ENCODE measurements at places on chromosomes 5 and 9.

- no peak for DNase-seq
These were observed 11.7 kb downstream of the OR13J1 start for GRCh38 chr9:35858458-35858857.

- no peak for DNase-seq
These were observed 28.4 kb downstream of the SV2C start for GRCh38 chr5:76111477-76112174.

DNA sequence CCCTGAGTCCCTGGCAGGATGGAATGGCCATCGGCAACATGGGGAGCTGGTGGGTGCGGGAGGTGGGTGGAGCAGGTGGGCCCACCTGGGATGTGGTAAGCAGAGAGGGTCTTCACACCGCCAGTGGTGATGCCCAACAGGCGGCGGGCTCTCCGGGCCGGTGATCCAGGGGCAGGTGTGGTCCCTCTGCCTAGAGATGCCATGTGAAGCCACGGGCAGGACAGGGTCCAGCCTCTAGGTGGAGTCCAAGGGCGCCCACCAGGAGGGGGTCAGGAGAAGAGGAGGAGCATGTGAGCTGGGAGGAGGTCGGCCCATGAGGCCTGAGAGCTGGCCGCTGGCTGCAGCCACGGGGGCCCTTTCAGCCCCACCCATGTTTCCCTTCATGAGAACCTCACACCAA, 221.1 kb downstream of the FANCC start:
- no peak for DNase-seq

DNA sequence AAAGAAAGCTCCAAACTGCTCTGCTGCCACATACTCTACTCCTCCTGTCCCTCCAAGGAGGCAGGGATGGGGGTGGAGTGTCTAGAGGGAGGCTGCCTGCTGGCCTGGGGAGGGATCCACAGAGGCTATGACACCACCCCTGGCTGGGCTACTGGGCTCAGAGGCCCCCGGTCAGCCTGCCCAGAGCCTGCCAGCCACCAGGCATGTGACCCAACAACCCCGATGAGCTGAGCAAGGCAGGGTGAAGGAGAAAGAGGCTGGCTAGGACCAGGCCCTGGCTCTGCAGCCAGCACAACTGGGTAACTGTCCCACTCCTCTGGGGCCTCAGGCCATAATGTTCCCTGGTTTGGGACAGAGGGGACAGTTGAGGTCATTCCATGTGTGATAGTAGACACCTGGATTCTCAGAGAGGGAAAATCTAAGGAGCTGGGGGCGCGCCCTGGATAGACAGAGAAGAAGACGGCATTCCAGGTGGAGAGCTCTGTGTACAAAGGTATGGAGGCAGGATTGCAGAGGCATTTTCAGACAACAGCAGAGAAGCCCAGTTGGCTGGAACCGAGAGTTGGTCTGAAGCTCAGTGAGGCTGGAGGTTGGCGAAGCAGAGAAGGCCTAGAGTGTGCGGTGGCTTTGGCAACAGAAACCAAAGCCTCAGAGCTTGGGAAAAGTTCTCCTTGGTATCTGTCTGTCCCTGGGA, 33.8 kb upstream of the IL17B start:
- DNase-seq: no peak

GRCh38 chr5:13325765-13326164, 618.7 kb downstream of the DNAH5 start:
- DNase-seq: no peak

GRCh38 chr9:72586388-72587130, 65.2 kb downstream of the TMC1 start:
- DNase-seq: peak; percentile 95

GRCh38 chr9:110835404-110835803, 166.8 kb downstream of the MUSK start:
- DNase-seq: no peak

DNA sequence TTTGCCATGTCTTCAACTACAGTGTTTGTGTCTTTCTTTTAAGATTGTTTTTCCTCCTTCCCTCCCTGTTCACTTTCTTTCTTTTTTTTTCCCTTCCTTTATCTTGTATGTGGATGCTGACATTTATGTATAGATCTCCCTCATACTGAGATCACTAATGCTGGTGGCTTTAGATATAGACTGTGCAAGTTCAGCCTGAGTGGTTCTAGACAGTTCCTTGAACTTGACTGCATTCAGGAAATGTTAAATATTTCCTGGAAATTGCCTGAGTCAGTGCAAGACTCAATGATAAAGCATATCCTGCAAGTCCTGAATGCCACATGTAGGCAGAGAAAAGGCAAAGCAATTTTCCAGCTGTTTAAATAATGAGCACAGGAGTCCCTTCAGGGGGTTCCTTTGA, 182.5 kb upstream of the NR3C1 start:
- DNase-seq: no peak

GRCh38 chr5:53089481-53089991, 20.0 kb downstream of the MOCS2 start:
- DNase-seq: no peak

DNA sequence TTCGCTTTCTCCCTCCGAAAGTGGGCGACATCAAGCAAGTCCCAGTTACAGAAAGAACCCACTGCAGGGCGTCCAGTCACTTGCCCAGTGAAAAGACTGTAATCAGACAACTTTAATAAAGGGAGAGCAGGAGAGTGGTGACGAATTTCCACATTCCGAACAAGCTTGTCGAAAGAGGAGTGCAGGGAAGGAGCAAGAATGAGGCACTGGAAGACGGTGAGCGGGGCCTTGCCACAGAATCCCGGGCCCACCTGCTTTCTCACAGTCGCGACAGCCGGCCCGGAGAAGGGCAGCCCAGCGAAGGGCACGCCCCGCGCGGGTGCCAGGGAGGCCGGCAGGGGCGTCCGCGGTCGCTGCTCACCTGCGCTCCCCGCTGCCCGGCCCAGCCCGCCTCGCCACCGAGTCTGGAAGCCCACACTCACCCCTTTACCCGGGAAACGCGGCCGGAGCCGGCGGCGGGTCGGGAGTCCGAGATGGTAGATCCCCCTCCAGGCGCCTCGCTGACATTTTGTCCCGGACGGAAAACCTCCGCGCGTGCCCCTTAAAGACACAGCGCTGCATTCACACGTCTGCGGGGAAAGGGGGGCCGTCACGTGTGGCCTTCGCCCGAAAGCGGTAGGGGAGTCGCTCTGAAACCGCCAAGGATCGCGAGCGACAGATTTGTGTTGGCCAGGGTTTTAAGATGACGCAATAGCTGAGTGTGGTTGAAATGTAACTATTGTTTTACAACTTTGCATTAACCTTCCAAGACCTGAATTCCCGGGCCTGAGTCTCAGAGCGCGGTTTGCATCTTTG, at the start of gene ZBED3:
ZBED3 (minus strand) TSS at position 597 of the 795 bp plus-strand sequence. CDS start 9,407 bp downstream, outside the sequence.
- DNase-seq: peak; percentile 33

GRCh38 chr5:54390539-54391031, 64.9 kb upstream of the HSPB3 start:
- no peak for DNase-seq

DNA sequence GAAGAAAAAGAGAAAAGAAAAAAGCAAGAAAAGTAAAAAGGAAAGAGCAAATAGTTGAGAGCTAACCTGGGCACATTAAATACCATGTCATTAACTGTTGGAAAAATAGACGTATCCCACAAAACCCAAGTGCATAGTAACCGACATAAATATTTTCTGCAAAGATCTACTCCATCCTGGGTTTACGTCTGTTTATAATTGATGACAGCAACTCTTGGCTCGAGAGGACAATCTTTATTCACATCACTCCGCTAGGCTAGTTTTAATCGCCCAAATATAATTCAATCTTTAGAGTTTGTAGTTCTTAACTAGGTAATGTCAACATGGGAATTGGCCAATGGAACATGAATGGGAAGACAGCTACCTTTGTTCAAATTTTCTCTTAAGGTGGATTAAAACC, 321.7 kb upstream of the TNC start:
- DNase-seq: no peak

- DNase-seq: no peak
These were observed 1.3 kb downstream of the TCF7 start for GRCh38 chr5:134115806-134116175.

- no peak for DNase-seq
These were observed 14.4 kb downstream of the ADAMTS19 start for GRCh38 chr5:129474544-129474943.

DNA sequence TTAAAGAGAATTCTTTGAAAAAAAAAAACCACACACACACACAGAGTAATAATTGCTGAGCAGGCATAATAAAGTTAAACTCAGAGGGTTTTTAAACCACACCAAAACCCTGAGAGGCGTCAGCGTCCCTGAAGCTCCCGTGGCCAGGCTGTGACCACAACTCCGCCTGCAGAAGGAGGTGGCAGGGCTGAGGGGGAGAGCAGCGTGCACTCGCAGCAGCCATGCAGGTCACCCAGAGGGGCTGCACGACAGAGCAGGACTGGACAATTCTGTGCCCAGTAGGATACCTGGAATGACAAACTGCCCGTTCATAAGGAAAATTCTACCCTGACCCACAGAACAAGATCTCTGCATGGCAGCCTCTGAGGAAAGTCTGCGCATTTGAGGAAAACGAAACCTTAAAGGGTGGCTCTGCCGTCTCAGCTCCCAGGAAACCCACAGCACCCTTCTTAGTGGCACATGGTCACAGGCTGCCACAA, 44.0 kb downstream of the ROR2 start:
- no peak for DNase-seq

DNA sequence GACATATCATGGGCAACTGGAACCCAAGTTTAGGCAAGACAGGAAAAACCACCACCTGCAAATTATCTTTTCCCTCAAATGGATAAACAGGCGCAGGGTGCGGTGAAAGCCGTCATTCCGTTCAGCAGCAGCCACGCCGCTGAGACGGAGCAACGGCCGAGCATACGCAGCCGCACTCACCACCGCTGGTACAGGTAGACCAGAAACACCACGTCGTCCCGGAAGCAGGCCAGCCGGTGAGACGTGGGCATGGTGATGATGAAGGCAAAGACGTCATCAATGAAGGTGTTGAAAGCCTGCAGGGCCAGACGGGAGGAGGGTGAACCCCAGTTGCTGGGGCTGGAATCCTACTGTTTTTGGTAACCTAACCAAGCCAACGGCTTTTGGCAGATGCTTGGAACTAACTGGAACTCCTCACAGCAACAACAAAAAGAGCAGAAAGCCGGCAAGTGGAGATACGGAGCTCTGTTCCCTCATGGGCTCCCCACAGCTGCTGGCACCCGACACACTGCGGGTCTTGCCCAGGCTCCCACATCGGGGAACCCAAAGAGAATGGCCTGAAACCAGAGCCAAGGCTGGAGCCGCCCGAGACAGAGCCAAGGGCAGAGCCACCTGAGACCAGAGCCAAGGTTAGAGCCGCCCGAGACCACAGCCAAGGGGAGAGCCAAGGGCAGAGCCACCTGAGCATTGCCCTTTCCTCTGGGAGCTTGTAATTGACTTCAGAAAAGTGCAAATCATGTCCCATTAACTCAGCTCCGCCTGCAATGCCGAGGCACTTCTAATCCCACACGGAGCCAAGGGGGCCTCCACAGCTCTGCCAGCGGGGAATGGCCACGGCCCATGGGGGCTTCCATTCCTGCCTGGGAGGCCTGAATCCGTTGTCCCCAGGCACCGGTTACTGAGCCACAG, 24.2 kb downstream of the CLPTM1L start:
- DNase-seq: no peak

- no peak for DNase-seq
These were observed 74.8 kb downstream of the MEF2C start for GRCh38 chr5:88808153-88808552.

GRCh38 chr5:158943057-158943456, 156.7 kb downstream of the EBF1 start:
- no peak for DNase-seq

GRCh38 chr9:124841075-124841821, 12.0 kb upstream of the WDR38 start:
- no peak for DNase-seq

GRCh38 chr9:91943478-91944470, 6.3 kb downstream of the ROR2 start:
- DNase-seq: no peak

DNA sequence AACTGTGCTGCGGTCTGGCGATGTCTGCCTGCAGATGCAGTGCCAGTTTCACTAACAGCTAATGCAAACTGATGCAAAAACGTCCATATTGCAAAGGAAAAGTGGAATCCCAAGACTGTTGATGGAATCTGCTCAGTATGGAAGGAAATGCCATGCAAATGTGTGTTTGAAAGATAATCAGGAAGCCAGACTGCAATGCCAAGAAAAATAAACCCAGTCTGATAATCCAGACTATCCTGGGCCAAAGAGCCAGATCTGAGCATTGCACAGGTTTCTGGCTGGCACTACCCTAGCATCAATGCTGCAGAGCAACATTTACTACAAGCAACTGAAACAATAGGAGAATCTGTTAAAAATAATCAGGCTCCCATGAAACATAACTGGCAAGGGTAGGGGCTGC, 130.3 kb downstream of the FSTL4 start:
- DNase-seq: no peak

DNA sequence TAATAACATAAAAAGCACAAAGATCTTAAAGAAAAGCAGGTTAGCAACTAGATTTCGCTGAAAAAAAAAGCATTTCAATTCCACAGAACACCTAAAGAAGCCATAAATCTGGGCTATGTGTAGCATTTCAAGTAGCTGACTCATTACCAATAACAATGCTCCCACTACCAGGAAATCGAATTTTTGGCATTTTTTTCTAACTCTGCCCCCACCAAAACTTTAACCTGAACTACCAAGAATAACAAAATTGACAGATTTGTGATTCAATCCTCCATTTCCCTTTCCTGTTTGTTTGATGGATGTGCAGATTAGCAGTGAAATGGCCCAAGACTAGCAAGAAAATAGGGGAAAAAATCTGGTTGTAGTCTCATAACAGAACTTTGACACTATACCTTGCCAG, 180.2 kb downstream of the RASEF start:
- no peak for DNase-seq

DNA sequence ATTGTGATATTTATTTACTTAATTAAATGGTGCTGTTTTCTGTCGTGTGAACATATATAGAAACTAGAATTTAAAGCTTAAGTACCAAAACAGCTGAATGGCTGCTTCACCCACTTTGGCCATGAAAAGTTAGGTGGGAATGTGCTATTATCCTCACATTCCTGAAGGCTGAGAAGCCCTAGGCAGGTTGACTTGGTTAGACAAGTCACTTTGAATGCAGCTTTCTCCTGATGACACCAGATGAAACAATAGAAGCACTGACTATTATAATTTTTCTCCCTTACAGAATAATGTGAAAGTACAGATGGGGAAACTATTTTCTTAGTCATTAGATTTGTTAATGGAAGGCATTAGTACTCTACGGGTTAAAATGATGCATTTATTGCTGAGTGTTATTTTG, 65.1 kb upstream of the C5orf46 start:
- no peak for DNase-seq
